ENCODE measurements at places on chromosomes 3 and 15.

GRCh38 chr3:178291574-178292370 lies 244.5 kb upstream of the KCNMB2 start:
- no peak for DNase-seq

DNA sequence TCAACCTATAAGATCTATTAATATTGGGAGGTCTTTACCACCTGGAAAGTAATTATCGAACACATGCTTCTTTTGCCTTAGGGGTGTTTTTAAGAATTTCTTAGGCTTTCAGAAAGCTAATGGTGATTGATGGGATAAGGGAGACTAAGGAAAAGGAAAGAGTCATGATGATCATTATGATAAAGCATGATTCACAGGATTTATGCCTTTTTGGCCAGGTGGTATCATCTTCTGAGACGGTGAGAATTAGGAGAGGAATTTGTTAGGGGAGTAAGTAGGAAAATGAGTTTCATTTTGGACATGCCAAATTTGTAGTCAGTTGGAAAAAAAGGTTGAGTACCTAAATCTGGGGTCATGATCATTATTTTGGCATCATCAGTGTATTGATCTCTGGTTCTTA lies 8.9 kb downstream of the ARMC8 start:
- no peak for DNase-seq

DNA sequence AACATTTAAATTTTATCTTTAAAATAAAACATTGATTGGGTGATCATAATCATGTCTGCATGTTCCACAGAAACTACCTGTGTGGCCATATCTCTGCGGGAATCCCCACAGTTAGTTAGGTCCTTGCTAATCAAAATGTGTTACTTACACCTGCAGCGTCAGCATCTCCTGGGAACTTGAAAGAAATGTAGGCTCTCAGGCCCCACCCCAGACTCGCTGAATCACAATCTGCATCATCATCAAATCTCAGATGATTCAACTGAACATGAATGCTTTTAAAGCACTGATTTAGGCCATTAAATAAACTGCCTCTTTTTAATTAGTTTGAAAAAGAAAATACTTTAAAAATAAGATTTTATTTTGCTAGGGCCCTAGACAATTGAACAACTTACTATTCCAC lies 577.8 kb downstream of the PYDC2 start:
- no peak for DNase-seq

GRCh38 chr15:98983334-98983733 lies 24.3 kb downstream of the PGPEP1L start:
- no peak for DNase-seq

- no peak for DNase-seq
These were observed 69.3 kb downstream of the CHAC1 start for GRCh38 chr15:41022487-41023090.

GRCh38 chr3:89171687-89172545 lies 64.5 kb downstream of the EPHA3 start:
- DNase-seq, result no peak

DNA sequence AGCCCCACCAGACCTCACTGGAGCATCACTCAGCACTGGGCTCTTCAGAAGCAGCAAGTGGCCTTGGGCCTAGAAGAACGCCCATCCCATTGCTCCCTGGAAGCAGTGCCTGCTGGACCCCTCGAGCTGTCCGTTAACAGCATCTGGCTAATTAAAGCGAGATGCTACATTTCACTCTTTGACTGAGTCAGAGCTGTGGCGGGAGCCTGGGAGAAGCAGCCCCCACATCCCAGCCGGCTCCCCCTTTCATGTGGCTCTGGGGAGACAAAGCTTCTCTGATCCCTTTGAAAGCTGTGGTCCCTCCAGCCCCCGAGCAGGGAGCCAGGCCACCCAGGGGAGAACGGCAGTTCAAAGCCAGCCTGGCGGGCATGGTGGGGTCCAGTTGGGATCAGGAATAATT lies 103.7 kb downstream of the MEGF11 start:
- DNase-seq, result no peak

GRCh38 chr15:49045751-49046219 lies 461 bp downstream of the SECISBP2L start:
- no peak for DNase-seq

DNA sequence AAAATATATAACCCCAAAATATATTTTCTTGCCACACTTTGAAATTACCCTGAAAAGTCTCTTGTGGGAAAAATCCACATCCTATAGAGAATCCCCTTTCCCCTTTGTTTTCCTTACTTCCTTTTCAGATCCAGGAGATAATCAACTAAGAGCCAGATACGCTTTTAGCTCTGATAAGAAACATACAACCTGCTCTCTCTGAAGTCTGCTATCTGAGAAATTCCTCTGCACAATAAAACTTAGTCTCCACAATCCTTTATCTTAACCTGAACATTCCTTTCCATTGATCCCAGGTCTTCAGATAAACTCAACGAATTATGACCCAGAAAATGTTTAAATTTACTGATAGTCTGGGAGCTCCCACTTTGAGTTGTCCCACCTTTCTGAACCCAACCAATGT lies 233.4 kb upstream of the SETMAR start:
- no peak for DNase-seq

GRCh38 chr3:38722781-38723568 lies 73.5 kb upstream of the SCN5A start:
- DNase-seq, result no peak

GRCh38 chr15:52146776-52147175 lies 34.2 kb upstream of the BCL2L10 start:
- no peak for DNase-seq

DNA sequence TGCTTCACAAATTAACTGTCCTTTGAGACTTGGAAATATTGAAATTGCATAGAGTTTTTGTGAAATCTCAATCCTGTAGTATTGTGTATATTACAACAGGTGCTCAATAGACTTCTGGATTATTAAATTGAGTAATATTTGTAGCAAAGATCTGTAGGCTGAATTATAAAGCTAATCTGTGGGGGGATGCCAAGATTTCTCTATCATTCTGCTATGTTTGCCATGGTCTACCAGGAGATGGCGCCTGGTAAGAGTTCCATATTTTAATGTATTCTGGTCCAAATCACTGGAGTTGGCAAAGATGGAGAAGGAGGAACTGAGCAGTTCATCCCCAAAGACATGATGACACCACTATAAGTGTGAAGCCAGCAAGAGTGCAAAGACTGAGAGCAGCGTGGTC lies 340.9 kb upstream of the TPRG1 start:
- DNase-seq, result no peak

- DNase-seq, result peak; percentile 84
These were observed at the start of gene LRRC2 for GRCh38 chr3:46566040-46566641. TSS of gene LRRC2 (minus strand) at chr3:46566302. CDS start at chr3:46551591, 14,711 bp downstream.

GRCh38 chr15:98483575-98484130 lies 164.7 kb upstream of the IGF1R start:
- DNase-seq, result no peak

- no peak for DNase-seq
These were observed 261.8 kb upstream of the GOLGA6L4 start for GRCh38 chr15:83973816-83974215.

- DNase-seq, result no peak
These were observed 2.5 kb downstream of the XIRP1 start for GRCh38 chr3:39189959-39190269.

DNA sequence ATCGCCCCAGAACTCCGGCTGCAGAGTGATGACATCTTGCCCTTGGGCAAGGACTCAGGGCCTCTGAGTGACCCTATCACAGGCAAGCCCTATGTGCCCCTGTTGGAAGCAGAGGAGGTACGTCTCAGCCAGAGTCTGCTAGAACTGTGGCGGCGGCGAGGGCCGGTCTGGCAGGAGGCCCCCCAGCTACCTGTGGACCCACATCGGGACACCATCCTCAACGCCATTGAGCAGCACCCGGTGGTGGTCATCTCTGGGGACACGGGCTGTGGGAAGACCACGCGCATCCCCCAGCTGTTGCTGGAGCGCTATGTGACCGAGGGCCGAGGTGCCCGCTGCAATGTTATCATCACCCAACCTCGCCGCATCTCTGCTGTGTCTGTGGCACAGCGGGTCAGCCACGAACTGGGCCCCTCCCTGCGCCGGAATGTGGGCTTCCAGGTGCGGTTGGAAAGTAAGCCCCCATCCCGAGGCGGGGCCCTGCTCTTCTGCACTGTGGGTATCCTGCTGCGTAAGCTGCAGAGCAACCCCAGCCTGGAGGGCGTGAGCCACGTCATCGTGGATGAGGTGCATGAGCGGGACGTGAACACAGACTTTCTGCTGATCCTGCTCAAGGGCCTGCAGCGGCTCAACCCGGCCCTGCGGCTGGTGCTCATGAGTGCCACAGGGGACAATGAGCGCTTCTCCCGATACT lies 43.4 kb downstream of the DHX30 start:
- no peak for DNase-seq

DNA sequence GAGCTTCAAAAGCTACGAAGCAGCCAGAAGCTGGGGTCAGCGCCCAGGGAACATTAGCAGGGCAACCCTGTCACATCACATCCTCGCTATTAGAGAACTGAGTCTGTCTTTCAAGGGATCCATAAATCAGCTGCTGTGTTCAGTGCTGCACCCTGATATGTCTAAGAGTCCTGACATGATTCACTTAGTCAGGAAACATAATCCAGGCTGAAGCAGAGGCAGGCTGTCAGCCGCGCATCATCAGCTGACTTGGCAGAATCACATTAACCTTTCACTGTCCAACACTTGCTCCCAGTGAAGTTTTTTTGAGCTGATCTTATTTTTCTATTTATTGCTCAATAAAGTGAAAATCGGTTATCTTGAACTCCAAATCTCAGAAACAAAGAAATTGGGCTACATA lies 23.5 kb downstream of the MYH15 start:
- DNase-seq, result no peak

GRCh38 chr15:48388910-48389309 lies 57.7 kb downstream of the DUT start:
- DNase-seq, result no peak

- DNase-seq, result no peak
These were observed 300.3 kb downstream of the GABRG3 start for GRCh38 chr15:27271258-27271657.

DNA sequence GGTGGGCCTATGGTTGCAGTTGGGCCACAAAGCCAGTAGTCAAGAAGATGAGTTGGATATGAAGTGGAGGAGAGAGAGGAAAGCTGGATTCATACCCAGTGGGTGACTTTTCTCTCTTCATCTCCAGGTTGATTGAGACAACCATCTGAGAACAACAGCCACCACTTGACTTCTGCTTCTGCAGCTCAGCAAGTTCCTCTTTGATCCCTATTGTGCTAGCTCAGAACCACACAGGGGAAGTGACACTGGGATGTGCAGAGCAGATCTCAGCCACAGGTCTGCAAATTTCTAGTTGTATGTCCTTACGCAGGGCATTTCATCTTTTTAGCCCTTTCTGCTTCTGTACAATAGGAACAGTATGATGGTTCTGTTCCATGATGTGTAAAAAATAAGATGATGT lies 459.2 kb upstream of the ARRDC4 start:
- DNase-seq, result no peak

- DNase-seq, result no peak
These were observed 748.9 kb downstream of the MECOM start for GRCh38 chr3:168914662-168915061.

- DNase-seq, result no peak
These were observed 85.5 kb downstream of the VPS13C start for GRCh38 chr15:61974759-61975158.

- no peak for DNase-seq
These were observed 62.7 kb downstream of the RHCG start for GRCh38 chr15:89433686-89434085.

- DNase-seq, result no peak
These were observed 176.6 kb downstream of the IL20RB start for GRCh38 chr3:137134431-137134830.

DNA sequence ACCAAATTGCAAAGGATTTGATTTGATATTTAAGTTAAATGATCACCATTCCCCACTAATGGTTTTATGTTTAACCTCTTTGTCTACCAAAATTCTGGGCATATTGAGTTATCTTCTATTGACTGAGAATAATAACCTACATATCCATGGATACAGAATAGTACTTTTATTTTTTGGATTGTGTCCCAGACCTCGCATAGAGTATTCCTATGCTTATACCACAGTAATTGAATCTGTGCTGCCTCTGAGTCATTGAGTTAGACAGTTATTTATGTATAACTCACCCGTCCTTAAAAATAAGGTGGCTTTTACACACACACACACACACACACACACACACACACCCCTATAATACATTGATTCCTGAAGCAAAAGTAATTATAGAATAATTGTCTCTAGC lies 690.1 kb upstream of the BCHE start:
- DNase-seq, result no peak

GRCh38 chr15:68621535-68621934 lies 42.7 kb downstream of the CORO2B start:
- no peak for DNase-seq

- DNase-seq, result no peak
These were observed 90.2 kb upstream of the TGFBR2 start for GRCh38 chr3:30516238-30516637.

GRCh38 chr3:41888368-41889076 lies 73.4 kb downstream of the ULK4 start:
- no peak for DNase-seq

- no peak for DNase-seq
These were observed 49.8 kb upstream of the ARL8B start for GRCh38 chr3:5072100-5072816.

DNA sequence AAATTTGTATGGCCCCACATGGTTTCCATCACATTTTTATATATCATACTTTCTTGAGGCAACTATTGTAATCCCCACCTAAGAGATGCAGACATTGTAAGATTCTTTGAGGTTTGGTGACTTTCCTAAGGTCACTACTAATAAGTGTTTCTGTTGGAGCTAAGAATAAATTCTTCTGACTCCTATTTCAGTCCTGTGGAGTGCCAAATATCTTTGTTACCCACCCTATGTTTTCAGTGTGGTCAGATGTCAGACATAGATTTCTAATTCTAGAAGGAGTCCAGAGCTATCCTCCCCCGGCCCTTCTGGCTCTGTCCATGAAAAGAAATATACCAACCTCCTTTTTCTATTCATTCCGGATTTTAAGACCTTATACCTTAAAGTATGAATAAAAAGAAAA lies 46.2 kb upstream of the FILIP1L start:
- DNase-seq, result no peak

- DNase-seq, result peak; percentile 72
These were observed 50.1 kb downstream of the HCN4 start for GRCh38 chr15:73318463-73319351.

DNA sequence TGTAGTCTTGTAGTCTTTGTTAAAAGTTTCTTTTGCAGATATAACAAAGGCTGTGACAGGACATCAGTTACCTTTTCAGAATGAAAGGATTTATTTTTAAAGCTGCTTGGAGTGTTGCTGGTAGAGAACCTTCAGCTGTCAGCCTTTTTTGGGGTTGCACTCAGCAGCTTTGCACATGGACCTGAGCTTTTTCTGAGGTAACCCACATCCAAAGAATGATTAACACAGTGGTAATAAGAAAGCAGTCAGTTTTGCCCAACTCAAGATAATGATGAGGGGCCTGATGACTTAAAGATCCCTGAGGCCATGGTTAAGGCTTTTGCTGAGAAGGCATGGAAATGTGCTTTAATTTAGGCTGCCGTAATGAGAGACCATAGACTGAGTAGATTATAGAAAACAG lies 1042.7 kb downstream of the PLOD2 start:
- no peak for DNase-seq
